ENCODE measurements at places on chromosomes 11 and 22.

DNA sequence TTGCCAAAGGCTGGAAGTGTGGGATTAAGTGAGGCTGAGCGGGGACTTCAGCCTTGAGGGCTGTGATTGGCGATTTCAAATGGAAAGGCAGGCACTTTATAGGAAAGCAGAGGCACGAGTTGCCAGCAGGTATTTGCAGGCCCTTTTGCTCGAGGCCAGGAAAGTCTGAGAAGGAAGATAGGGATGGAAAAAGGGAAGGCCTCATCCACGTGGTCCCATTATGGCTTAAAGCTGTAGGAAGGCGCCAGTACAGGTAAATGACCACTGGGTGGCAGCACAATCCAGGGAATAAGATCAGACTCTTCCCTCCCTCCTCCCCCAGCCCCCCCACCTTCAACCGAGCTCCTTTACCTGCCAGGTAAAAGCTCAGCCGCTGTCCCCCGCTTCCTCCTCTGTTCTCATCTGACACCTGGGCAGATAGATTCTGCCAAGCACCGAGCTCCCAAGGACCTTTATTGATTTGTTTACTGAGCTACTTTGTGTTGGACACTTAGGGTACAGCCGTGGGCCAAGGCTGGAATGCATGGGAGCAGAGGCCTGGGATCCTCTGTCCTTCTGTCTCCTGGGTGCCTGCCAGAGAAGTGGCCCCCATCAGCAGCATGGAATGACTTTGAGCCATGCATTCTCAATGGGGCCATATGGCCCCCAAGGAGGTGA is 7.5 kb downstream of the P2RX3 start:
- peak; percentile 49 for DNase-seq

DNA sequence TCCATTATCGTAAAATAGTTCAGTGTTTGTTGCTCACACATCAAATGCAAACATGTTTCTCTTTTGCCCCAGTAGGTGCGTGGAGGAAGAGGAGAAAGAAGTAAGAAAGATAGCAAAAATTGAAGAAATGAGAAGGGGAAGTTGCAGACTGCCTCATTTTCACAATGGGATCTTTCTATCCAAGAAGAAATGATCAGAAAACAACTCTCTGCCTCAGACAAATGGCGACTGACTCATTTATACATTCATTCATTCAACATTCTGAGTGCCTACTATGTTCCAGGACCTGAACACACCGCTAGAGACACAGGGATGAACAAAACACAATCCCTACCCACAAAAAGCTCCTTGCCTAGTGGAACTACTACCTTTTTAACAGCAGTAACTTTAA is 367 bp downstream of the HPS5 start:
- DNase-seq, result no peak

GRCh38 chr22:36613958-36614357 is 85.0 kb upstream of the EIF3D start:
- DNase-seq, result no peak

DNA sequence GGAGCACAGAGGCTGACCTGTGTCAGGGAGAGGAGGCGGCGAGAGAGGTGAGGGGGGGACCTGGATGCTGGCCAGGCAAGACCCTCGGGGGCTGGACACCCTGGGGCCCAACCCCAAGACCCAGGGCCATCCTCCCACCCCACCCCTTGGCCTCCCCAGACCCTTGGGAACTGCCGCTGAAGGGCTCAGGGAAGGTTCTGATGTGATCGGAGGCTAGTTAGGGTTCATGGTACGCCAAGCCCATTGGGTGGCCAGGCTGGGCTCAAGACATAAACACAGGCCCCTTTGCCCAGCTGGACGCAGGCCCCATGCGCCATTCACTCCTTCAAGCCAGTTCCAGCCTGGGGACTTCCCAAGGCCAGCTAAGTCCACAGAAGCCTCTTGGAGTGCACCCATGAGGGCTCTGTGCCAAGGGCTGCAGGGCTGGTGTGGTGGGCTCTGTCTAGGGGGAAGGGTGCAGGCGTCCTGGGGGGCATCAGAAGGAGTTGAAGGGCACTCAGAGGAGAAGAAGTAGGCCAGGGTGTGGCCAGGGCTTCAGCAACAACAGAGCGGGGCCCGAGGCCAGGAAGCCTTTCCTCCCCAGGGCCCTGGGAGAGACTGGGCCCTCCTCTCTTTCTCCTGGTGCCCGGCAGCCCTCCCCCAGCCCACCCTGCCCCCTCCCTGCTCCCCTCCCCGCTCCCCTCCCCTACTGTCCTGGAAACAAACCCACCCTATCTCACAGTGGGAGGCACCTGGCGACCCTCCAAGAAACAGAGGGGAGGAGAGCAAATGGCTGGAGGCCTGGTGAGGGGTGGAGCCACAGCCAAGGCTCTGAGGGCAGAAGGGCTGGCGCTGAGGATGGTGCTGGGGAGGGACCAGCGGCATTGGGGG is 12.9 kb downstream of the TSPAN32 start:
- no peak for DNase-seq

Measured in GM18507 (cell line).